Activated CD4-positive, alpha-beta T cell treated with anti-CD3 and anti-CD28 coated beads, Interleukin-2, amount 50 U/mL, for 1 hour (primary cell): ENCODE measurements at places on chromosomes 16 and 17.

- no peak for DNase-seq
Observed at GRCh38 chr16:19610200-19610599, 54.7 kb downstream of the VPS35L start.

DNA sequence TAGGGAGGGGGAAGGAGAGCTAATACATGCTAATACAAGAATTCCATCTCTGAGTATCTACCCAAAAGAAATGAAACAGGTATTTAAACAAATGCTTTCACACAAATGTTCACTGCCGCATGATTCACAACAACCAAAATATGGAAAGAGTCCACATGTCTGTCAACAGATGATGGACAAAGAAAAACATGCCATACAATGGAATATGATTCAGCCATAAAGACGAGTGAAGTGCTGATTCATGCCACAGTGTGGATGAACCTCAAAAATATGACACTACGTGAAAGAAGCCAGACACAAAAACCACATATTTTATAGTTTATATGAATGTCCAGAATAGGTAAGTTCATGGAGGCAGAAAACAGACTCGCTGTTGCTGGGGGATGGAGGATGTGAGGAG lies 321.4 kb downstream of the FOXL1 start:
- no peak for DNase-seq

DNA sequence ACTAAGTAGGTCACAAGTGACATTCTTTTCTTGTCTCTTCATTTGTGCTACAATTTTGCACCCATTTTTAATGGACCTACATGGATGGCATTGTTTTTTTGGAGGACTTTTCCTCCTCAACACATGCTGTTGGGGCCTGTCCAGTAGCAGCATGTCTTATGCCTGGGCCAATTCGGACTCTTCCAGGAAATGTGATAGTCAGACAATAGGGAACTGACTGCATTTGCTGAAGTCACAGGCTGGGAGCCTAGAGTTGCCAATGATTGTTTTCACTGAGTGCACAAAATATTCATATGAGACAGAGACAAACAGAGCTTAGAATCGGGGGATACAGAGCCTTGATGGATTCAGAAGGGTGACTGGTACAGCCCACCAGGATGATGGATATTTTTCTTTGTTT lies 867.3 kb upstream of the GOT2 start:
- DNase-seq: no peak

DNA sequence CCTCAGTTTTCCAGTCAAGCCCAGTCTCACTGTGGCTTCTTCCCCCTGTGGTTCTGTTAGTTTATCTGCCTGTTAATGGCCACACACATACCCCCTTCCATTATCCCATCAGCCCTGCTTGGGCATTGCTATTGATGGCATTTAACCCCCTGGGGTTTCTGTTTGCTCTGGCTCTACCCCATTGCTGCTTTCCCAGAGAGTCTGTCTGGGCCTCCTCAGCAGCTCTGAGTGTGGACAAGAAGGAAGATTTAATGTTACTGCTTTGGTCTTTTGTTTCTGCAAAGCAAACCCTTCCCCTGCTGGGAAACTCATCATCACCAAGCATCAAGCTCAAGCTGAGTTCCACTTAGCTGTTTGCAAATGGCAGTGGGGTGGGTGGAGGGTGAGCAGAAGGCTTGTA lies 162.7 kb downstream of the CCT6B start:
- DNase-seq: no peak

- DNase-seq: no peak
Observed at GRCh38 chr17:81844327-81844851, 9.5 kb upstream of the PPP1R27 start.

DNA sequence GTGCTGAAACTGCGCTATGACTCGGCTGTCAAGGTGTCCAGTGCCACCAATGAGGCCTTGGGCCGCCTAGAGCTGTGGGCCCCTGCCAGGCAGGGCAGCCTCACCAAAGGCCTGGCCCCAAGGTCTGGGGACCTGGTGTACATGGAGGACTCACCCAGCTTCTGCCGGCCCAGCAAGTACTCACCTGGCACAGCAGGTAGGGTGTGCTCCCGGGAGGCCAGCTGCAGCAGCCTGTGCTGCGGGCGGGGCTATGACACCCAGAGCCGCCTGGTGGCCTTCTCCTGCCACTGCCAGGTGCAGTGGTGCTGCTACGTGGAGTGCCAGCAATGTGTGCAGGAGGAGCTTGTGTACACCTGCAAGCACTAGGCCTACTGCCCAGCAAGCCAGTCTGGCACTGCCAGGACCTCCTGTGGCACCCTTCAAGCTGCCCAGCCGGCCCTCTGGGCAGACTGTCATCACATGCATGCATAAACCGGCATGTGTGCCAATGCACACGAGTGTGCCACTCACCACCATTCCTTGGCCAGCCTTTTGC lies 25.0 kb downstream of the WNT9B start:
- no peak for DNase-seq

DNA sequence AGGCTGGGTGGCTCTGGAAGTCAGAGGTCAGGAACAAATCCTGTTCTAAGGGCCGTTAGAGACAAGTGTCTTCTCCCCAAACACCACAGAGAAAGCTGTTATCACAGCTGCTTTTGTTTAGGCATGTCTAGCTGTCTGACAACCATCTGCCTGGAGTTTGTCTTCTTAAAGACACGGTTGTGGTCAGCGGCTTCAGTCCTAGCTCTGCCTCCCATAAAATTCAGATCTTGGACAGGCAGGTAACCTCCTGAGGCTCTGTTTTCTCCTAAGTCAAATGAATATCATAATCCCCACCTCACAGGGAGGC lies 2.3 kb upstream of the ITGA3 start:
- no peak for DNase-seq

- DNase-seq: no peak
Observed at GRCh38 chr17:70060415-70060814, 14.6 kb upstream of the KCNJ16 start.

- DNase-seq: no peak
Observed at GRCh38 chr17:66737524-66737923, 97.4 kb upstream of the CACNG5 start.

DNA sequence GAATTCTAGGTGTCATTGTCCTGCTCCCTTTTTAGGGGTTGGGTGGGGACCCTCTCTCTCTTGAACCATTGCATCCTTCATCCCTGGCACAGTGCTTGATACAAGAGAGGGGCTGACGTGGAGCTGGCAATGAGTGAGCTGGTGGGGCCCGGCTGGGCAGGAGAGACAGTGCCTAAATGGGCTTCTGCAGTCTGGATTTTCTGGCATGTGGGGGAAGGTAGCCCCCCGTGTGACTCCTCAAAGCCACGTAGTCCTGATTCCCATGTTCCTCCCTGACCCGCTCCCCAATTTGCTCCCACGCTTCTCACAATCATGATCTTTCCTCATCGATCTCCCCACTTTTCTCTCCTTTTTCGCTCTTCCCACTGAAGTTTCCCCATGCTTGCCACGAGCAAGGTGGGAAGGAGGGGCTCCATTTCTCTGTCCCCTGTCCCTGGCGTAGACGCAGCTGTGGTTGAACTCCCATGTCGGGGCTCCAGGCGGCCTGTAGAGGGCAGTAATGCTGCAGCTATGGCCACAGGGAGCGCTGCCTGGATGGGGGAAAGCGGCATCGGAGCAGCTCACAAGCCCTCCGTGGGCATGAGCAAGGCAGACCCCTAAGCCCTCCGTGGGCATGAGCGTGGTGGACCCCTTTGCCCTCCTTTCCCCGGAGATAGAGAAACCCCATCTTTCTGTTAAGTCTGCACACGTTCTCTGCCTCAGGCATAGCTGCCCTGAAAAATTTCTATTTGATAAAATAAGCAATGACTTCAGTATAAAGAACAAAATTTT lies 47.5 kb downstream of the HAPSTR1 start:
- DNase-seq: peak; percentile 63

- no peak for DNase-seq
Observed at GRCh38 chr17:81207610-81208581, 14.9 kb downstream of the CEP131 start.

GRCh38 chr16:66044556-66044955 lies 321.9 kb upstream of the CDH5 start:
- DNase-seq: no peak
